CD4-positive, alpha-beta T cell (primary cell): ENCODE measurements at places on chromosomes 2 and 18.

DNA sequence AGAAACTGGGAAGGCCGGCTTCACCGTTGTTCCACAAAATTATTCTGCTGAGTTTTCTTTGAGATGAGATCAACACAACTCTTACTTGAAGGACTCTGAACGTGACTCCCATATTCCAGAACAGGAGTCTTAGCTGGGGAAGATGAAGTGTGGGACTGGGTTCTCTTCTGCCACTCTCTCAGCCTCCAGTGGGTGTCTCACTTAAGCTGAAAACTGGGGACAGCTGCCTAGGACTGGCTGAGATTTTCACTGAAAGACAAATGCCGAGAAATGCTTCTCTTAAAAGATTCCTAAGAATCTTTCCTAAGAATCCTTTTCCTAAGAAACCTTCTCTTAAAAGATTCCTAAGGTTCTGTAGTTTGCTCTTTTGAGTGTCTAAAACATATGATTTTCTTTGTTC, 156.6 kb upstream of the LHCGR start:
- no peaks in the 10 kb centered on the region for H3K36me3 ChIP-seq
- DNase-seq: no peak
- H3K27me3 ChIP-seq: no peaks in the 10 kb centered on the region
- no peaks in the 10 kb centered on the region for H3K4me1 ChIP-seq

DNA sequence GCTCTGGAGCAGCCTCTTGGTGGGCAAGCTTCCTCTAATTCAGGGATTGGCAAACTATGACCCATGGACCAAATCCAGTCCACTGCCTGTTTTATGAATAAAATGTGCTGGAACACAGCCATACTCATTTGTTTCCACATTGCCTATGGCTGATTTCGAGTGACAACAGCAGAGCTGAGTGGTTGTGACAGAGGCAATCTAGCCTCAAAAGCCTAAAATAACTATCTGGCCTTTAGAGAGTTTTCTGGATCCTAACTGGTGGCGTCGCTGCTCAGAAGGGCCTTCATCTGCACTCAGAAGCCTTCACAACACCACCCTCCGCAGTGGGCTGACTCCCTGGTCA, 147.1 kb downstream of the CCBE1 start:
- H3K36me3 ChIP-seq: no peaks in the 10 kb centered on the region
- no peak overlapping the region for H3K27ac ChIP-seq
- DNase-seq: no peak
- no peaks in the 10 kb centered on the region for H3K4me1 ChIP-seq
- no peak overlapping the region for H3K4me3 ChIP-seq
- no peaks in the 10 kb centered on the region for H3K27me3 ChIP-seq

DNA sequence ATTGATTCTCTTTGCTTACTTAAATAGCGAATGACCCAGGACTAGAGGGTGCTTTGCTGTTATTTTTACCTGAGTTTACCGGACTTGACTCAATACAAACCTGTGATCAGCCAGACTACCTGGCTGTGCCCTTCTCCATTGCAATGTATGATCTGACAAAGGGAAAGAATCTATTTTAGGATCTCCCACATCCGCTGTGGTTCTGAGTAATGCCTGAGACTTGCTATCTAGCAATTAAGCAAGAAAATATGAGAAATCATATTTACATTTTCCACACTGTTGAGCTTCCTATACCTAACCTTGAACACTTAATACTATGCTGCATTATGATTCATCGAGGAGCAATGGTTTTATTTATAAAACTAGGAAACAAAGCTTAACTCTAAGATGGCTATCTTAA, 215.2 kb downstream of the RAD51AP2 start:
- no peaks in the 10 kb centered on the region for H3K27me3 ChIP-seq
- no peak for DNase-seq
- no peaks in the 10 kb centered on the region for H3K4me1 ChIP-seq
- no peak overlapping the region for H3K27ac ChIP-seq
- H3K36me3 ChIP-seq: no peaks in the 10 kb centered on the region

DNA sequence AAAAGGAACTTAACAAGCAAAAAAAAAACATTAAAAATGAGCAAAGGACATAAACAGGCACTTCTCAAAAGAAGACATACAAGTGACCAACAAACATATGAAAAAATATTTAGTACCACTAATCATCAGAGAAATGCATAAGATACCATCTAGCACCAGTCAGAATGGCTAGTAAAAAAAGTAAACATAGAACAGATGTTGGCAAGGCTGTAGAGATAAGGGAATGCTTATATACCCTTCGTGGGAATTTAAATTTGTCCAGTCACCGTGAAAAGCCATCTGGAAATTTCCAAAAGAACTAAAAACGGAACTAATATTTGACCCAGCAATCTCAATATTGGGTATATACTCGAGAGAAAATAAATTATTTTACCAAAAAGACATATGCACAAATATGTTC, 1751.3 kb upstream of the LRRTM1 start:
- no peaks in the 10 kb centered on the region for H3K36me3 ChIP-seq
- no peaks in the 10 kb centered on the region for H3K27me3 ChIP-seq
- H3K27ac ChIP-seq: no peak overlapping the region
- no peak for DNase-seq
- no peak overlapping the region for H3K4me3 ChIP-seq

- no peak overlapping the region for H3K4me3 ChIP-seq
- H3K27me3 ChIP-seq: no peaks in the 10 kb centered on the region
- no peaks in the 10 kb centered on the region for H3K4me1 ChIP-seq
- no peak for DNase-seq
- H3K36me3 ChIP-seq: no peaks in the 10 kb centered on the region
- H3K27ac ChIP-seq: no peak overlapping the region
Measured at GRCh38 chr18:4134700-4135099, 320.4 kb downstream of the DLGAP1 start.

- no peaks in the 10 kb centered on the region for H3K27me3 ChIP-seq
- no peaks in the 10 kb centered on the region for H3K4me1 ChIP-seq
- no peak overlapping the region for H3K27ac ChIP-seq
- no peaks in the 10 kb centered on the region for H3K36me3 ChIP-seq
- H3K4me3 ChIP-seq: no peak overlapping the region
Measured at GRCh38 chr2:236632295-236633218, 62.9 kb downstream of the ACKR3 start.

DNA sequence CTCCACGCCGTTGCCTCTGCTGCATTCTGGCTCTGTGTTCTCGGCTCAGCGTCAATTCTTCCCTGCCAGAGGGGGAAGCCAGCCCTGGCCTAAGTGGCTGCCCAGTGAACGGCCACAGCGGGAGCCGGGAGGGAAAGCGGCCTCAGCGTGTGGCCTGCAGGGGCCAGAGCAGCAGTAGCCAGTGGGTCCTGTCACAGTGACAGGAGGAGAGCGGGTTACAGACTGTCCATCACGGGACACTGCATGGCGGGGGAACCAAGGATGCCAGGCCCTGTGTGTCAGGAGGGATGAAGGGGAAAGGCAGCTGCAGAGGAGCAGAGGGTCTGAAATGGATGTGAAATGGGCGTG, 39.7 kb downstream of the PDIA6 start:
- peaks cover under 1% of the 10 kb centered on the region for H3K36me3 ChIP-seq
- no peaks in the 10 kb centered on the region for H3K27me3 ChIP-seq
- no peaks in the 10 kb centered on the region for H3K4me1 ChIP-seq
- no peak overlapping the region for H3K4me3 ChIP-seq
- DNase-seq: no peak
- H3K27ac ChIP-seq: no peak overlapping the region

DNA sequence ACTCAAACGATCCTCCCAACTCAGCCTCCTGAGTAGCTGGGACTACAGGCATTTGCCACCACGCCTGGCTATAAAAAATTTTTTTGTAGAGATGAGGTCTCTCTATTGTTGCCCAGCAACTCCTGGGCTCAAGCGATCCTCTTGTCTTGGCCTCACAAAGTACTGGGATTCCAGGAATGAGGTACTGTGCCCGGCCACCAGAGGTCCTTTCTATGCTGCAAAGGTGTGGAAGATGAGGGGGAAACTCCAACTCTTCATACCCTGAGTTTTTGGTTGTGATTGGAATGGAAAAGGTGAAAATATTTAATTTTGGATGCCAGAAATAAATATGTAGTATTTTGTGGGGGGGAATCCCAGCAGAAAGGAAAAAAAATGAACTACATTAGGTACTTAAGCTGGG, 36.0 kb downstream of the MRPL33 start:
- DNase-seq: no peak
- no peaks in the 10 kb centered on the region for H3K4me1 ChIP-seq
- H3K27ac ChIP-seq: no peak overlapping the region
- H3K4me3 ChIP-seq: no peak overlapping the region
- no peaks in the 10 kb centered on the region for H3K36me3 ChIP-seq
- H3K27me3 ChIP-seq: no peaks in the 10 kb centered on the region

GRCh38 chr2:84875213-84875560, 5.7 kb downstream of the TRABD2A start:
- H3K4me1 ChIP-seq: peaks cover 82% of the 10 kb centered on the region
- H3K4me3 ChIP-seq: no peak overlapping the region
- H3K36me3 ChIP-seq: peaks cover 28% of the 10 kb centered on the region
- no peaks in the 10 kb centered on the region for H3K27me3 ChIP-seq
- no peak for DNase-seq

DNA sequence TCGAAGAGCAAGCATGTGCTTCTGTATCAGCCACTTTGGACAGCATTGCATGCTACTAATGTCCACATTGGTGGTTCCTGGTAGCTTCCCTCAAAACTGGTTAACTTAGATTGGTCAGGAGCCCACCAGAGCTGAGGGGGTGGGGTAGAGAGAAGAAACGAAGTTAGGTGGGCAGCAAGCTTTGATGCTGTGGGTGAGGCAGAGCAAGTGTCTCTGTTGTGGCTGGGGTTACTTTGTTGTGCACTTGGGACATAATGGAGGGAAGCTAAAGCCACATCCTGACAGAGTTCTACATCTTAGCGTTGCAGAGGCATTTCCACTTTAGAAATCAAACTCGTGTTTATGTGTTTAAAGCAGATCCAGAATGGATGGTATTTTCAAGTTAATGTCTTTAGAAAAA, 82.7 kb downstream of the FAM168B start:
- no peak overlapping the region for H3K4me3 ChIP-seq
- H3K27ac ChIP-seq: no peak overlapping the region

DNA sequence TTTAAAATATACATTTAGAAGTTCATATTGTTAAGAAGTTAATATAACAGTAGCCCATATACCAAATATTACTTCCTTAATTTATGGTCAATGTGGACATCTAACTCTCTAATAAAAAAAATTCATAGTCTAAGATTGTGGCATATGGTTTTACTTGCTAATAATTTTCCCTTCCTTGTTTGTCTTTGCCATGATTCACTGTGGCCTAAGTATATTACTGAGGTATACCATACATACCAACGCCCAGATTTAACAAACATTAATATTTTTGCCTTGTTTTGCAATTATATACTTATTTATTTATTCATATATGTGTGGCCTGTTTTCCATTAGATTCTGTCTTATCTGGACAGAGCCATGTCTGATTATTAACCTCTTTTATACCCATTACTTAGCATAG, 54.6 kb upstream of the CCDC150 start:
- H3K36me3 ChIP-seq: no peaks in the 10 kb centered on the region
- H3K27me3 ChIP-seq: peaks cover 21% of the 10 kb centered on the region
- no peak overlapping the region for H3K27ac ChIP-seq
- no peak for DNase-seq

DNA sequence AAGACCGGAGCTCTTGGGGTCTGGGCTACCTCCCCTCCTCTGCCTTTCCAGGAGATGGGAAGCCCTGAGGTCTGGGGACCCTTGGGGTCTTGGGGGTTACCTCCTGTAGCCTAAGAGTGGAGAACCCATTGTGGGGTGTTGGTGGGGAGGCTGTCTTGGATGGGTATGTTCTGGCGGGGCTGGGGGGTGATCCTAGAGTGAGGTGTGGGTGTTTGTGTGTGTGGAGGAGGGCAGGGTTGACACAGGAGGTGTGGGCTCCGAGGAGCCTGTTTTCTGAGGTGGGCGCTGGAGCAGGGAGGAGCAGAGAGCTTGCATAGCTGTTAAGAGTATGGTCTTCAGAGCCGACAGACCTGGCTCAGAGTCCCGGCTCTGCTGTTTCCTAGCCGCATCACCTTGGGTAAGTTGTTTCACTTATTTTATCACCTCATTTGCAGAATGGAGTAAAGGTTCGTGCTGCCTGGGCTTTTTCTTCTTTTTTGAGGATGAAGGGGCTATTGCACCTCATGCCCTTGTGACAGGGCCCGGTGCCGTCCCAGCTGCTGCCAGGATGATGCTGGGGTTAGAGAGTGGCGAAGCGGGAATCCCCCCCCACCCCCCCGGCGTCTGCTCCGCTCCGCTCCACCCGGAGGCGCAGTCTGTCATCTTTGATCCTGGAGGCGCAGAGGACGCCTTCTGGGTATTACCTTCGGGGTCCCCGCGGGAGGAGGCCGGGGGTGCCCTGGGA, 17.2 kb downstream of the TET3 start:
- no peaks in the 10 kb centered on the region for H3K27me3 ChIP-seq
- H3K4me3 ChIP-seq: peak overlapping the region; percentile 56
- H3K4me1 ChIP-seq: peaks cover 75% of the 10 kb centered on the region
- H3K27ac ChIP-seq: peak overlapping the region; percentile 69
- no peak for DNase-seq
- H3K36me3 ChIP-seq: peaks cover 11% of the 10 kb centered on the region

DNA sequence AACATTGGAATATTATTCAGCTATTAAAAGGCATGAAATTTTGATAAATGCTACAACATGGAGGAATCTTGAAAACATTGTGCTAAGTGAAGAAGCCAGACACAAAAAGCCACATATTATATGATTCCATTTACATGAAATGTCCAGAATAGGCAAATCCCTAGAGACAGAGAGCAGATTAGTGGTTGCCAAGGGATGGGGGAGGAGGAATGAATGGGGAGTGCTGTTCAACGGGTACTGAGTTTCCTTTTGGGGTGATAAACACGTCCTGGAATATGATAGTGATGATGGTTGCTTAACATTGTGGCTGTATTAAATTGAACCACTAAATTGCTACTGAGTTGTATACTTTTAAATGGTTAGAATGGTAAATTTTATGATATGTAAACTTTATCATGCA, 8.9 kb upstream of the TWSG1 start:
- no peak overlapping the region for H3K27ac ChIP-seq
- H3K27me3 ChIP-seq: peaks cover 10% of the 10 kb centered on the region
- H3K36me3 ChIP-seq: no peaks in the 10 kb centered on the region
- DNase-seq: no peak
- no peak overlapping the region for H3K4me3 ChIP-seq
- H3K4me1 ChIP-seq: no peaks in the 10 kb centered on the region

DNA sequence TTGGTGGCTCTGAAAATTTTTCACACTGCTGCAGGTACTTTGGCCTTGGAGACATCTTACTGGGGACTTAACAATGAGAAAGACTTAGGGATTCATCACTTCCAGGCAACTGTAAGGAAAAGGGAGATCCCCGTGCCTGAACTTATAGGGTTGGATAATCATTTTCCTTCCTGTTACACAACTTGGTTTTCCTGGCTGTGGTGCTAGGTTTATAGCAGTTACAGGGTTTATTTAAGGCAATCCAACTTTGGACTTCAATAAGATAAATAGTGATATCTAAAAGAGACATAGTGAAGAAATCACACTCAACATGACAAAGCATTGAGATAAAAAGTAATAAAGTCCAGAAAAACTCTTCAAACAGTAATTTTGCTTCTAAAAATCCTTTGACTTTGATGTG, 70.2 kb upstream of the RAPH1 start:
- no peak overlapping the region for H3K27ac ChIP-seq
- H3K36me3 ChIP-seq: no peaks in the 10 kb centered on the region
- no peak for DNase-seq

GRCh38 chr2:24009680-24010476, at the start of gene MFSD2B:
Gene MFSD2B (plus strand): TSS chr2:24010085. CDS start chr2:24010097, 12 bp downstream.
- H3K27ac ChIP-seq: no peak within 1 kb of the TSS
- H3K4me1 ChIP-seq: peaks cover 11% of the 10 kb centered on the region
- H3K36me3 ChIP-seq: no peaks in the 10 kb centered on the region
- H3K27me3 ChIP-seq: peaks cover 35% of the 10 kb centered on the region
